Fibroblast of skin of left quadriceps (primary cell): ENCODE measurements at places on chromosomes 11 and 22.
A peak's percentile ranks its signal among the peaks of the same experiment; 100 is the strongest.

GRCh38 chr11:92204731-92205130 lies 19.9 kb upstream of the FAT3 start:
- DNase-seq, result no peak

- no peak for DNase-seq
These were observed 104.7 kb upstream of the CLMP start for GRCh38 chr11:123299721-123300120.

DNA sequence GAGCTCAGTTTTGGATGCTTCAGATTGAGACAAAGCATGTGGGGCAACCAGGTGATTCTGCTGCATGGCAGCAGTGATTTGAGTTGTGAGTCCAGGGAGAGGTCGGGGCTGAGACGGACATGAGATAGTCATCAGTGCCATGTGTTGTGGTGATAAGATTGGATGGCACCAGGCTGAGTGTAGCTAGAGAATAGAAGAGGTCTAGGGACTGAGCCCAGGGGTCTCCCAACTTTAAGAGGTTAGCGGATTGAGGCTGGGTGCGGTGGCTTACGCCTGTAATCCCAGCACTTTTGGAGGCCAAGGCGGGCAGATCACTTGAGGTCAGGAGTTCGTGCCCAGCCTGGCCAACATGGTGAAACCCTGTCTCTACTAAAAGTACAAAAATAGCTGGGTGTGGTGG lies 6.3 kb upstream of the CTSD start:
- no peak for DNase-seq

- DNase-seq, result no peak
These were observed 1.4 kb upstream of the EMSY start for GRCh38 chr11:76443268-76443980.

- no peak for DNase-seq
These were observed 20.7 kb downstream of the SYT9 start for GRCh38 chr11:7272373-7272772.

DNA sequence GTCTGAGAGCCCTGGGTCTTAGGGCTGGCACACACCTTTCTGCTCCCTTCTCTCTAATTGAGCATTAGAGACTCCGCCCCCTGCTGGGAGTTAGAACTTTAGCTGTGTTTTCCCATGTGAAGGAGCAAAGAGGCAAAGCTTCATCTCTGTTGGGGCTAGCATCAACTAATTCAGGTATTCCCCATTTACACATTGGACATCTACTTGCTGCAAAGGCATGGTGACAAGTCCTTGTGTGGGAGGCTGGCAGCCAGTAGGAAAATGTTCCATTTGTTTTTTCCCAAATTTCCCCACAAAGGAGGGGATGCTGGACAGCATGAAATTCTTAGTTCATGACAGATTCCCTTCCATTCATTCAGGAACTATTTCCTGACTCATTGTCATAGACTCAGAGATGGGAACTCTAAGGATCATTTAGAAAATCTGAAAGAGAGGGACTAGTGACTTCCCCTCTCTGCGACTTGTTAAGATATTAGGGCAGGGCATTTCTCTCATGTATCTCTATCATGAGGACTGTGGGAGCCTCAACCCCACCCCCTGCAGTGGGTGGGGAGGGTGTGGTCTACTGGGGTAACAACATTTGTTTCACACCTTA lies 3.6 kb downstream of the CD44 start:
- no peak for DNase-seq

- no peak for DNase-seq
These were observed 7.5 kb upstream of the SREBF2 start for GRCh38 chr22:41825376-41825775.

DNA sequence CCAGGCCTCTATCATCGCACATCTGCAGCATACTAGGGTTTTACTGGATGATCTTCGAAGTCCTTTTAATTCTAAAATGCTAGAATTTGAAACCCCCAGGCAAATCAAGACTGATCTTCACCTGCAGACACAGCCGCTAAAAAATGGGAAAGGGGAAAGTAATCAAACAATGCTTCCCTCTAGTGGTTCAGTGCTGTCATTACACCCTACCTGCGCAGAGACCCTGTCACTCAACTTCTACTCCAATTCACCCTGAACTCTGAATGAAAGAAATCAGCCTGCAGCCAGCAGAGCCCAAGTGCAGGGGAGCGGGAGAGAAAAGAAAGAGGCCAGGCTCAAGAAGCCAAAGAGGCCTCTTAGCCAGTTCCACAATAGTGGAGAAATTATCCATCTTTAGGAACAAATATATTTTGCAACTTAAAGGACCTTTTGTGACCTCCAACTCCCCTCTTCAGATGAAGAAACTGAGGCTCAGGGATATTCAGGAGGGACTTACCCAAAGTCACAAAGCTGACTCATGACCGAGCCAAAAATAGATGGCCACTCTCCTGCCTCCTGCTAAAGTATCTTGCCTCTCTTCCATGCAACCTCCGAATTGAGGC lies 33.0 kb downstream of the SERGEF start:
- no peak for DNase-seq

GRCh38 chr22:49480896-49481658 lies 346.6 kb downstream of the BRD1 start:
- DNase-seq, result no peak

DNA sequence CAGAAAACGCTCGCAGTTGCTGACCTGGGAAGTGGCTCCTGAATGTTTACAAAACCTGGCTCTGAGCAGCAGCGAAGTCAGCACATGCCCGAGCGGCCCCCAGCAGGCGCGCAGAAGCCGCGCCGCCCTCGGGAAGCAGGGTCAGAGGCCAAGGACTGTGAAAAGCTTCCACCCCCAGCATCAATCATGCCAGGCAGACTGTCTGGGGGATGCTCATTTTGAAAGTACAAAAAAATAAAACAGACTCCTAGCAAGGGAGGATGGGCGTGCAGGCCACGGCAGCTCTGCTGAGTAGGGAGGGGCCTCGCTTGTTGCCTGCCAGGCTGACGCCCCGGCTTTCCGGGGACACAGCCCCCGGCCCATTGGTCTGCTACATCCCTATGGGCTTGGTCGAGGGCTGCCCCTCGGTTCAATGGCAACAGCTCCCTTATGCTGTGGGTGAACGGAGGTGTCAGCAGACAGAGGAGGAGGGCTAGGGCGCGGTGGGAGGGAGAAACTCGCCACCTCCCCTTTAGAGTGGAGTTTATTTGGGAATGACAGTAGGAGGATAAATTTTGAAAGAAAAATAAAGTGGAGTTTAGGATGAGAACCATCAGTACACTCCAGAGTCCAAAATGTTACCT lies 37.7 kb upstream of the GNB1L start:
- DNase-seq, result no peak

DNA sequence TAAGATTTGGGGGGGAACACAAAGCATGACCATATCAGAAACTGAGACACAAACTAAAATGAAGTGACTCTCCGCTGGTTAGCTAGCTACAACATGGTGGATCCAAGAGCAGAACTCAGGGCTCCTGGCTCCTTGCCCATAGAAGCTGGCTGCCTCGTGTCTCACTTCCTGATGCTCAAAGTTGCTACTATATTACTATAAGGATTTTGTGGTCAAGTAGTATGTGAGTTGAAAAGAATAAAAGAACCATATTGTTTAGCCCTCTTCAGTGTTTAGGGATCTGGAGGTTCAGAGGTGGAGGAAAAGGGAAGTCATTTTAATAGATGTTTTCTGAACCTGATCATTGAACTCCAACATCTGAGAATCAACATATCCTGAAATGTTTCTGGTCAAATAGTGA lies 16.9 kb upstream of the SIK2 start:
- DNase-seq, result peak; percentile 73

DNA sequence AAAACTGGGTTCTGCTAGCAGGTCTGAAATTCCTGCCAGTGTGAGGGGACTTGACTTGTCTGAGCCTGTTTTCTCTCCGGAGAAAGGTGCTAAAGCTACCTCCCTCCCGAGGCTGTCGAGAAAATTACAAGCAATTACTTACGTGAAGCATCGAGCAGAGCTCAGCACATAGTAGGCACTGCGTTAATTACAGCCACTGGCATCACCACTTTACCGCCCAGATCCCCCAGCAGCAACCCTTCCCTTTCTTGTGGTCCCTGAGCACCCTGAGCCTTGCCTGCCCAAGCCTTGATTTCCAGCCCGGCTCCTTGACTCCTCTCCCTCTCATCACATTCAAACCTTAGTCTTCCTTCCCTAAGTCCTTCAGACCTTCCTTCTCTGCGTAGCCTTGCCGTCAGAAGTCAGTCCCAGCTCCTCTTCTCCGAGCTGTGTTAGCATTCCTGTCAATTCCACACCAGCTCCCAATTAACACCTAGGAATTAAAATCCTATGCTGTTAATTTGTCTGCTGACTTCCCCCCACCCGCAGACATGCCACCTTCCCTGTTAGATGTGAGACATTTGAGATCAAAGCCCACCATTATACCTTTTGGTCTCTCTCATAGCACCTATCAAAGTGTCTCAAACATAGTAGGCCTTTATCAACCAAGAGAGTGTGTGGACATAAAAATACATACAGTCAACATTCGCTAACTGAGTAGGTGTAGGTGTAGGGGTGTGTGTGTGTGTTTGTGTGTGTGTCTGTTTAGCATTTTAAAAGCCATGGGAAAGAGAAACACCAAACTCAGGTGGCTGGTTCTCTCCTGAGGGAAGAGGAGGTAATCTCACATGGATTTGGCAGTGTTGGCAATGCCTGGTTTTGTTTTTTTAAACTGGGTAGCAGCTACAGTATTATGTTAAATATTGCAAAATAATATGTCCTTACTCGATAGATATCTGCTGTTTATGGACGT lies 2.8 kb upstream of the KCNJ5 start:
- no peak for DNase-seq

- no peak for DNase-seq
These were observed 7.5 kb upstream of the KCNJ11 start for GRCh38 chr11:17395978-17396377.

DNA sequence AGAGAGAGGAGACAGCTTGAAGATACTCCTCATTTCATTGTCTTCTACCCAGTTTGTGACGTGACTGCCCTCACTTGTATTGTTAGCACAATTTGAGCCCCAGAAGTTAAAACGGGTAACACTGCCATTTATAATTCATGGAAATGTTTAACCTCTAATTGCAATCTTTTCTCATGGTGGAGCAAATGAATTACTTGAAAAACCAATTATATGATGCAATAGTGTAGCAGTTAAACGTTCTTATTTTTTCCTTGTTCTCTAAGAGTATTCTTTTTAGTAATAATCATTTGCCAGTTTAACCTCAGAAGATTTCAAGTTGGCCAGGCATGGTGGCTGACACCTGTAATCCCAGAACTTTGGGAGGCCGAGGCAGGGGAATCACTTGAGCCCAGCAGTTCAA lies 56.6 kb downstream of the CDON start:
- no peak for DNase-seq

GRCh38 chr22:43151251-43152002 lies at the start of gene TSPO:
TSS of gene TSPO (plus strand) at chr22:43151559. CDS start at chr22:43159239, 7,680 bp downstream.
- no peak for DNase-seq

DNA sequence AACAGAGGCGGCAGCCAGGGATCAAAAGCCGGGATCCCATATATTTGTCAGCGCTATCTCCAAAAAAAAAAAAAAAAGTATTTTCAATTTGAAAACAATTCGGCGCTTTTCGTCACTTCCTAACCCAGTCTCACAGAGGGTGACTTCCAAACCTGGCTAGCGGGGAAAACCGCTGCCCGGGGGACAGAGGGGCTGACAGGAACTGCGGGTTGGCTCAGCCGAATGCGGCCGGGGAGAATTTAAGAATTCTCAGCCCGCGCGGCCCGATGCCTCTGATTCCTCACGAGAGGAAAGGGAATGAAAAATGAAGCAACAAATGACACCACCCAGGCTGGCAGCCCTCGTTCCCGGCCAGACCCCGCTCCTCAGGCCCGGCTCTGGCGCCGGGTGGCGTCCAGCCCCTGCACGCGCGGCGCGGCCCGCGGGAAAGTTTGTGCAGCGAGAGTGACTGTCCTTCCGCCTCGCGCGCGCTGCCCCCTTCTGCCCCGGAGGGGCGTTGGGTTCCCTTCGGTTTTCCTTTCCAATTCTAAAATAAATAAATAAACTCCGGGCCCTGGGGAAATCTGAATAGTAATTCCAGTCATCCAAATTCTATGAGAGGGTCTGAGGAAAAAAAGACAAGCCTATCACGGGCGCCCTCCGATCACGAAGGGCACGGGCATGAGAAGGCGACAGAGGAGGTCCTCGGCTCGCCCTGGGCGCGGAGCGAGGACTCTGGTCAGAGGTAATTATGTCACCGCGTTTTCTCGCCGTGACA lies 4.8 kb upstream of the PAX6 start:
- no peak for DNase-seq

GRCh38 chr22:43272869-43273318 lies 70.3 kb downstream of the SCUBE1 start:
- no peak for DNase-seq

DNA sequence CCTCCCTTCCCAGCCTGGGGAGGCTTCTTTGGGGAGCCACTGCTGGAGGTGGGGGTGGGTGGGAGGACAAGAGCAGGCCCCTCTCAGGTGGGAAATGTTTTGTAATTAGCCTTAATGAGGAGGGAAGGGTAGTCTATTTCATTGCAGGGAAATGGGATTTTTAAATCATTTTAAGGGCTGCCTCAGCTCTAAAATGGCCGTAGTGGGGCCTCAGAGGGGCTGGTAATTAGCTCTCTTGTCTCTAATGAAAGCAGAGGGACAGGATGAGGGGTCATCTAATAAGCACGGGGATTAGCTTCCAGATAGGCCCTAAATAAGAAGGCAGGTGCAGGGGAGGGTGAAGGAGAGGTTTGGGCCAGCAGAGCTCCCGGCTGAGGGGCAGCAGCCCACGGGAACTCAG lies 46.5 kb downstream of the LMO1 start:
- DNase-seq, result no peak

DNA sequence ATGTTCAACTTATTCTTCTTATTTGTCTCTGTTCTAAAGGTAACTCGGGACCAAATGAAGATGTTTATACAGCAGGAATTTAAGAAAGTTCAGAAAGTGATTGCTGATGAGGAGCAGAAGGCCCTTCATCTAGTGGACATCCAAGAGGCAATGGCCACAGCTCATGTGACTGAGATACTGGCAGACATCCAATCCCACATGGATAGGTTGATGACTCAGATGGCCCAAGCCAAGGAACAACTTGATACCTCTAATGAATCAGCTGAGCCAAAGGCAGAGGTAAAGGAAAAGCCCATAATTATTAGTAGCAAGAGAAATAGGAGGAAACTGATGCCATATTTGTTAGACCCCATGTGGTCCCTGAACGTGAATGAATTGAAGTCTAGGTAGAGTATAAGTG lies 63.3 kb downstream of the TRIM44 start:
- peak; percentile 2 for DNase-seq

- DNase-seq, result no peak
These were observed 24.8 kb upstream of the MUC5B start for GRCh38 chr11:1197886-1198560.

DNA sequence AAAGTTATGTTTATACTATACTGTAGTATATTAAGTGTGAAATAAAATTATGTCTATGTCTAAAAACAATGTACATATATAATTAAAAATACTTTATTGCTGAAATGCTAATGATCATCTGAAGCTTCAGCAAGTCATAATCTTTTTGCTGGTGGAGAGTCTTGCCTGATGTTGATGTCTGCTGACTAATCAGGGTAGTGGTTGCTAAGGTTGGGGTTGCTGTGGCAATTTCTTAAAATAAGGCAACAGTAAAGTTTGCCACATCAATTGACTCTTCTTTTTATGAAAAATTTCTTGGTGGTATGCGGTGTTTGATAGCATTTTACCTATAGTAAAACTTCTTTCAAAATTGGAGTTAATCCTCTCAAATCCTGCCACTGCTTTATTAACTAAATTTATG lies 21.4 kb downstream of the INSC start:
- no peak for DNase-seq
